ENCODE measurements at places on chromosomes 2 and 18. TPM values are rescaled to one million over a fixed set of nuclear protein-coding genes. Genes with fewer than 3 reads are reported as not detected.

Gene MAL
- total RNA-seq = 13.4 TPM

Gene FAM237A
- not detected for total RNA-seq

Gene GNLY
- 21.5 TPM for total RNA-seq

Gene SCYGR4
- not detected for total RNA-seq

Gene VIT
- 4.2 TPM for total RNA-seq

GRCh38 chr18:44935455-44935854 lies 254.8 kb downstream of the SETBP1 start:
- DNase-seq = no peak

GRCh38 chr2:9261231-9261883 lies 54.7 kb downstream of the ASAP2 start:
- no peak for DNase-seq

DNA sequence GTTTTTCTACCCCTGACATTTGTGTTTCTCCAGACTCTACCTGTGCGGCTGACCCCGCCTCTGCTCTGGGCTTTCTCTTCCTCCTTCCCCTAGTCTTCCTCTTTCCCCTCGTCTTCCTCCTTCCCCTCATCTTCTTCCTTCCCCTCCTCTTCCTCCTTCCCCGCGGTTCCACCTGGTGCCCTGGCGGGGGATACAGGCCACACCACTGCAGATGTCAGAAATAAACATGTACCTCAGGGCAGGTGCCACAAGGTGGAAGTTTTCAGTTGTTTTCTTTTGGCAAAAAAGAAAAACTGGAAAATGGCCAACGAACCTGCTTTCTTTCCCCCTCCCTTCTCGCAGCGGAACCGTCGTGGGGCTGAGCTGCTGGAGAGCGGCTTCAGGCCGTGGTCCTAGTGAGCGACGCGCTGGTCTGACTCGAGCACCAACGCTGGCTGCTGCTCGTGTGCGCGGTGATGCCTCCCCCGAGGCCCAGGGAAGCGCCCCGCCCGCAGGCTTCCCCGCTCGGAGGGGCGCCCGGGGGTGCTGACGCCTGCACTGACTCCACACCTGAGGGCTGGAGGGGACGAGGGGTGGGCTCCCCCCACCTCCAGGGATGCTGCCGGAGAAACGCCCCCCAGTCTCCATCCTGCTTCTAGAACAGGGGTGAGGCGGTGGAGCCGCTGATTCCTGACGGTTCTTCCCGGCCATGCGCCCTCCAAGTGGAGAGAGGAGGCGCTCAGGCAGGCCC lies 83.7 kb upstream of the ZNF516 start:
- DNase-seq = no peak

GRCh38 chr2:169001116-169001815 lies 29.9 kb downstream of the ABCB11 start:
- DNase-seq = no peak

DNA sequence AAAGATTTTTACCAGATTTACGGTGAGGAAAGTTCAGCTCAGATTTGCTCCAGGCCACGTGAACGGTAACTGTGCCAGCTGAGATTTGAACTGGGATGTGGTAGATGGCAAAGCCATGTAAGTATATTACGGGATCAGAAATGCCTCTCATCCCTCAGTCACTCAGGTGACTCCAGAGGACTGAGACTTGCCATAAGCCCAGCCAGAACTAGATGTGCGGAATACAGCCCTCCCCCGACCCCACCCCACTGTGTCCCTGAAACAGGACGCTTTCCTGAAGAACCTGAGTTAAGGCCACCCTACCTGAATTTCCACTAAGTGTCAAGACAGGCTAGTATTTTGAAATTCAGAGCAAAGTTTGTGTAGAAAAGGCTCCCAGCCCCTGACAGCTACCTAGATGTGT lies 1.3 kb upstream of the FHL2 start:
- DNase-seq = no peak

DNA sequence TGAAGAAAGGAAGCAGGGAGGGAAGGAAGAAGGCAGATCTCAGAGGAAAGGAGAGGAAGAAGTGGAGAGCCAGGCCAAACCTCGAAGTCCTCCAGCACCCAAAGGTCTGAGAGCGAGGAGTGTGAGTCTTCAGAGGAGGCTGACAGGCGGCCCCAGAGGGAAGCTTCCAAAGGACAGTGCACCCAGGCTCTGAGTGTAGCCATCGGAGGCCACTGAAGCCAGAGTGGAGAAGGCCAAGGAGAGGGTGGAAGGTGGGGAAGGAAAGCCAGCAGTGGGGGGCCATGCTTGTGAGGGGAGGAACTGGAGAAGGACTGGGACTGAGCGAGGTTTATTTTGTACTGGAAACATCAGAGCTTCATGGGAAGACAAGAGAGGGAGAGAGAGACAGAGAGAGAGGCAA lies 6.0 kb downstream of the ATP6V1B1 start:
- no peak for DNase-seq

DNA sequence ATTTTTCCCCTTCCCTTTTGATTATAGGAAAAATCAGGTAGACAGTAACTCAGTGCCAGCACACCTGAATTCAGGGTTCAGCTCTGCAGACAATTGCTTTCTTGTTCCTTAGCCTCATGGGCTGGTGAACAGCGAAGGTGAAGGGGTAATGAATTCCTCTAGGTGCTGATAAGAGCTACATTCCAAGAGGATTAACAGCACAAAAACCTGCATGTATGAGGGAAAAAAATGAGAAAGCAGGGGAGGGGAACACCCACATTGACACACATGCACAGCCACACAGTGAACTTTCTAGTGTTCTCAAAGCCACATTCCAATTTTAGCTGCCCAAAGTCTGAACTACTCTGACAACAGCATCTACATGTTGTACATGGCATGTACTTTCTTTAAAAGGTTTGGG lies 46.1 kb downstream of the SPATS2L start:
- no peak for DNase-seq

Data from lower lobe of right lung (tissue), 2 donors.